ENCODE measurements at places on chromosomes 2 and 18.

DNA sequence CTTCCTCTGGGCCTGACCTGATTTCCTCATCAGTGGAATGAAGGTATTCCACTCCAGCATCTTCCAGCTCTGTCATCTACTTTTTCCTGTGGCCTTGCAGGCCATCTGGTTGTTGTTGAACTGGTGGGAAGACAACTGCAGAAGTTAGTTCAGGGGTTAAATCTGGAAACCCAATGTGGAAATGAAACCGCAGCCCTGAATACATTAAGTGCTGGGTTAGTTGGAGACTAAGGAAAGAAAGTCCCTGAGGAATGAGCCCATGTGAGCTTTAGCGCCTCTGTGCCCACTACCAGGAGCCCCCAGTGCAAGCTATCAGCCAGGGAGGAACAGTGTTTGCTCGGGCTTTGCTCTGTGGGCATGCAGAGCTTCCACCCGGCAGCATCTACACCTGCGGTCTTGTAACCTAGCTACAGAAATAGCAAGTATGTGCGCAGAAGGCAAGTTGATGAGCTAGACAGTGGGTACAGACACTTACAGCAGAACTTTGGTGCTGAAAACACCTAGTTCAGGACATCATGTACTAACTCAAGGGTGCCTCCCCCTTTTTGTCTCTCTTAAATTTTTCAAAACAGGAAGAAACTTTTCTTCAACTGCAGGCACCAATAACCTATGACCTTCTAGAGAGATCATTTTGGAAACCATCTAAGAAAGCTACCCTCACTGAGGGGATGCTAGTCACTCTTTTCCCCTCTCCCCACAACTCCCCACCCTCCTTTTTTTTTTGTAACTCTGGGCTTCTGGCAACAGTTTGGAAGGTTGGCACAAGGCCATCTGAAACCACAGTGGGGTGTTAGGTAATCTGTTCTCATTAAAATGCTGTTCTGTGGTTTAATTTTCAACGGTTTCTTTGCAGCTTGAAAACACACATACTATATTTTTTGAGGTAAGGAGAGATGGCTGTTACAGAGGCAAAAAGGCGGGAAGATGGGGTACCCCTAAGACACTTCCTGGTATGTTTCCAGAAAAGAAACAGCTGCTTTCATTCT is 18.3 kb upstream of the CXCR4 start:
- peak; percentile 44 for DNase-seq

GRCh38 chr2:166468124-166469024 is 25.7 kb downstream of the SCN7A start:
- DNase-seq, result no peak

- no peak for DNase-seq
These were observed 126.9 kb upstream of the NCK2 start for GRCh38 chr2:105617631-105618350.

- no peak for DNase-seq
These were observed 147.0 kb downstream of the MBD5 start for GRCh38 chr2:148167855-148168254.

- DNase-seq, result no peak
These were observed 114.7 kb downstream of the GALNT14 start for GRCh38 chr2:31023541-31023940.
